BJ (cell line): ENCODE measurements at places on chromosomes 13 and 19.

- no peak for DNase-seq
These were observed 54.1 kb upstream of the RFXAP start for GRCh38 chr13:36764957-36765356.

DNA sequence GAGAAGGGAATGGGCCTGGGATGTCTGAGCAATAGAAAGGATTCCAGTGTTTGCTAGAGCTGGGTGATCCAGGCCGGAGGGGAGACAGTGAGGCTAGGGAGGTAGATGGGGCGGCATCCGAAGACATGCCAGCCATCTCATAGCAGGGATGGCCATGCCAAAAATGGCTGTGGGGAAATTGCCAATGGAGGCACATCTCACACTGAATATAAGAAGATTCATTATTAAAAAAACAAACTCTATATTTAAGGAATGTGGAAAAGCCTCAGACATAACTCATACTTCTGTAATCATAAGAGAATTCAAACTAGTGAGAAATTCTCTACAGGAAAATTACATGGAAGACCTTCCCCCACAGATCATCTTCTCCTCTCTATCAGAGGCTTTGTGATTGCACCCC lies 289.2 kb downstream of the FGF9 start:
- DNase-seq: no peak

- no peak for DNase-seq
These were observed 208.1 kb downstream of the SHISA2 start for GRCh38 chr13:25843692-25844091.

- no peak for DNase-seq
These were observed 10.6 kb downstream of the SUCLA2 start for GRCh38 chr13:47990427-47990826.

- no peak for DNase-seq
These were observed 7.0 kb downstream of the MAP1S start for GRCh38 chr19:17726136-17726741.

GRCh38 chr13:83077499-83077898 lies 804.8 kb downstream of the SLITRK1 start:
- no peak for DNase-seq

GRCh38 chr13:113650275-113650674 lies 7.7 kb downstream of the ATP4B start:
- no peak for DNase-seq

DNA sequence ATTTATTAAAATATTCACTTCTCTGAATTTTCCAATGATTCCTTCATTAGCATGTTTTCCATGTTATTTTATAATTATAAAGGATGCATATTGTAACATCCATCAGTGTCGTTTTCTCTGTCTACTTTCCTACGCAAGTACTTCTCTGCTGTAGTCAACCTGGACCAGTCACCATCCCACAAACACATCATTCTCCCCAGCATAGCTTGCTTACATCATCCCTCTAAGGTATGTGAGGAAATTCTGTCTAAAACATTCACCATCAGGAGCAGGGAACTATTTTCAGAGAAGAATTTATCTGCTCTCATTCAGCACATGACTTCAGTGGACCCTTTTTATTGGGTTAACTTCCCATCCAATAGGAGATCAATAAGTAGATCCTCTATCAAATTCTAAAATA lies 806.1 kb upstream of the ARGLU1 start:
- DNase-seq: no peak

GRCh38 chr13:111494641-111495040 lies 174.2 kb downstream of the TEX29 start:
- no peak for DNase-seq

DNA sequence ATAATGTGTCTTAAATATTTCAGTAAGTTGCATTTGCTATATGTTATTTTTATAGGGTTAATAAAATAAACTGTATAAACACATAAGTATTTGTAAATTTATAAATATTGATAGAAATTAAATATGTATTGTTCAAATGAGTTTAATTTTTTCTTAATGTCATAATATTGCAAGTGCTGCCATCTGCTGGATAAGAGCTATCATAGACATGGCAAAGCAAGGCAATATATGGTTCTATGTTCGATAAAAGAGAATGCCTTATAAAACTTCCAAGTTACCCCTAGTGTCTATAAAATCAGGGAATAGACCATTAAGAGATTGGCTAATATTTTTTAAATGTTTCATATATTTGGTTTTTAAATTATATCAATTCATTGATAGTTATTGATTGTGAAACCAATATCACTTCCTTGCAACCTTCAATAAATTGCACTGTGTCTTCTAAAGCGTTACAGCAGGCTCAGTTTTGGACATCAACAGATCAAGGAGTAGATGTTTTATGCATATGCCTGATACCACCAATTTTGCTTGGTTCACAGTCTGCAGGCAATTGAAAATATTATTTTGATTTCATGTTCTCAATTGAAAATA lies 29.0 kb upstream of the SLITRK6 start:
- no peak for DNase-seq

GRCh38 chr13:57846600-57847173 lies 215.1 kb downstream of the PCDH17 start:
- no peak for DNase-seq

GRCh38 chr19:45508417-45508860 lies 1.2 kb downstream of the VASP start:
- DNase-seq: no peak

GRCh38 chr13:32881777-32882145 lies 134.5 kb upstream of the KL start:
- no peak for DNase-seq

DNA sequence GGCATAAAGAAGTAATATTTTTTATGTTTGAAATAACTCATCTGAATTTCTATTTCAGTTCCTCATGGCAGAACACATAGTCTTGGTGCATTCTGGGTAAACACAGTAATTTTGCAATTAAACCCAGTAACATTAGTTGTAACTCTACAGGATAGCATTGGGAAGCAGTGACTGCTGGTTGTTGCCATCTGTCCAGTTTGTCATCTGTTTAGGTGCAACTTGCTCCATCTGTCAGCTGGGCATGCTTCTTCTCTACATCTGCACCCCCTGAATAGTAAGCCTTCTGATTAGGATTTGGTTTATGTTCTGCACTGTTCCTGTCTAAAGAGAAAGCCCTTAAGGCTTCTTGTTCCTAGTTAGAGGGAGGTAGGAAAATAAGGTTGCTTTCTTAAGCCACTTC lies 63.5 kb upstream of the CSNK1A1L start:
- DNase-seq: no peak

GRCh38 chr19:27775395-27775794 lies 1437.6 kb downstream of the UQCRFS1 start:
- no peak for DNase-seq

DNA sequence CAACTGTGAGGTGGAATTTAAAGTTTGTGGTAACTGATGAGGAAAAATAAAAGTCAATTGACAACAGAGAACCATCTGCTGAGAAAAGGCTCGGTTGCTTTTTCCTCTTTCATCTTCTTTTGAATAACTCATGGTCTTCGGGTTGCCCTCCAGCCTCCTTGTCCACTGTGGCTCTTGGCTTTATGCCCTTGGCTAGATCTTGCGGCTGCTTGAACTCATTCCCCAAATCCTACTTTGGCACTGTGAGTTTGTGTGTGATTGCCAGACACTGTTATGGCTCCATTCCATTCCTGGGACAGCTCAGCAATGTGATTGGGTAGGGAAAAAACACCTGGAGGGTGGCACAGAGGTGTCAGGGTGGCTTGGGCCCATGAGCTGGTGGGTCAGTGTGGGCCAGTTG lies 387.4 kb downstream of the DLEU7 start:
- no peak for DNase-seq

- DNase-seq: no peak
These were observed 10.9 kb downstream of the FREM2 start for GRCh38 chr13:38697628-38698333.

DNA sequence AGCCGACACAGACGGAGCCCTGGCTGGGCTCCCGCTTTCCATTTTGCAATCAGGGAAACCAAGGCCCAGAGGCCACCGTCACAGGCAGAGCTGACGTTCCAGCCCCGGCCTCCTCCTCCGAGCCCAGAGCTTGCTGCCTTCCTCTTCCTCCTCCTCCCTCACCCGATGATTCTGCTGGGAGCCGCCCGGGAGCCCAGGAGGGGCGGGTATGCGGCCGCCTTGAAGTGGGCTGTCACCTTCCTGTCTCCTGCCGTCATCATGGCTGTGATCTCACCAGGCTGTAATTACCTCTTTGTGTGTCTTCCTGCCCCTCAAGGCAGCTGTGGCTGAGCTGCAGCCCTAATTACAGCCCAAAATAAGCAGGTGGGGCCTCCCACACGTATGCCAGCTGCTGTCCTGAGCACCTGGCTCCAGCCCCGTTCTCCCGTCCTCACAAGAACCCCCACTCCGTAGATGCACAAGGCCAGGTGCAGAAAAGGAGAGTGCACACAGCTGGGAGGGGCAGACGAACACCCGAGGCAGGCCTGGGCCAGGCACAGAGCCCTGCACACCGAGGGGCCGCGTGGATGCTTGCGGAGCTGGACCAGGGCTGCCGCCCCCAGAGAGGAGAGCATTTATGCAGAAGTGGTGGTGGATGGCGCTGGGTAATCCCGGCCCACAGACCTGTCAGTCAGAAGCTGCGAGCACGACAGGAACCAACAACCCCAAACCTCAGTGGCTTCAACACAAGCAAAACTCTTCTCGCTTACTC lies 4.0 kb downstream of the TPGS1 start:
- DNase-seq: no peak

GRCh38 chr13:80276371-80277289 lies 64.3 kb downstream of the SPRY2 start:
- DNase-seq: no peak

DNA sequence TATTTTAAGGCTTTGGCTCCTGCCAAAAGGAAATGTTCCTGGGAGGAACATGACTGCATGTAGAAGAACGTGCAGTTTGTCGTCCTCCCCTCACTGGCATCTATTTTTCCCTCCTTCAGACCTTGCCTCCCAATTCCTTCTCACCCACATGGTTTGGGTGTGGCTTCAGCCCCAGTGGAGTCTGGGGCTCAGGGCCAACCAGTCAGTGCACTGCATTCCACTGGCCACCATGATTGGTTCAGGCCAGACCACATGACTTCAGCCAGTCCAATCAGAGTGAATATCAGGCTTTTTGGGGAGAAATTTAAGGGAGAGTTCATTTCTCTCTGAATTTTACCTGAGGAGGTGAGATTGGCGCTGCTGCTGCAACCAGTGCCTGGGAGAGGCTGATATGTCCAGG lies 171.6 kb downstream of the ZIC5 start:
- no peak for DNase-seq

DNA sequence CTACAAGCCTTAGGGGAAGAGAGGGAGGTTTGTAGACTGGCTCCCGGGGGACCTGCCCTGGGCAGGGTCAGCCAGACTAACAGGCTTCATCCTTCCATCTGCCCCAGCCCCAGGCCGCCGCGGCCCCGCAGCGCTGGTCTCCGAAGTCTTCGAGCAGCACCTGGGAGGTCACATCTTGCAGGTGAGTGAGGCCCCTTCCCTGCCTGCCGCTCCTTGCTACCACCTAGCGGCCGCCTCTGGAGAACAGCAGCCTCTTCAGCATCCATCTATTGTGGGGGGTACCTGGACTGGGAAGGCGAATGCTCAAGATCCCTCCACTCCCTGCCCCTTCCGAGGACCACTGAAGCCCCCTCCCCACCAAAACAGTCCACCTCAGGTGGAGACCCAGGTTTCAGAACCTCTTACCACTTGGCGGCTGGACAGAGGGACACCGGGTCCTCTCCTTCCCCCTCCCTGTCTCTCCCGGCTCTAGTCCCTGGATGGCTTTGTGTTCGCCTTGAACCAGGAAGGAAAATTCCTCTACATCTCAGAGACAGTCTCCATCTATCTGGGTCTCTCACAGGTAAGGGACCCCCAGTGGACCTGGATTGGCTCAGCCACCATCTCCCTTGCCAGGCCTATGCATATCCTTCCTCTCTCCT lies 12.7 kb downstream of the NPAS1 start:
- DNase-seq: no peak

- DNase-seq: no peak
These were observed 591 bp downstream of the DOHH start for GRCh38 chr19:3499738-3500428.

- DNase-seq: no peak
These were observed 108.6 kb upstream of the DOCK9 start for GRCh38 chr13:99086267-99087097.

DNA sequence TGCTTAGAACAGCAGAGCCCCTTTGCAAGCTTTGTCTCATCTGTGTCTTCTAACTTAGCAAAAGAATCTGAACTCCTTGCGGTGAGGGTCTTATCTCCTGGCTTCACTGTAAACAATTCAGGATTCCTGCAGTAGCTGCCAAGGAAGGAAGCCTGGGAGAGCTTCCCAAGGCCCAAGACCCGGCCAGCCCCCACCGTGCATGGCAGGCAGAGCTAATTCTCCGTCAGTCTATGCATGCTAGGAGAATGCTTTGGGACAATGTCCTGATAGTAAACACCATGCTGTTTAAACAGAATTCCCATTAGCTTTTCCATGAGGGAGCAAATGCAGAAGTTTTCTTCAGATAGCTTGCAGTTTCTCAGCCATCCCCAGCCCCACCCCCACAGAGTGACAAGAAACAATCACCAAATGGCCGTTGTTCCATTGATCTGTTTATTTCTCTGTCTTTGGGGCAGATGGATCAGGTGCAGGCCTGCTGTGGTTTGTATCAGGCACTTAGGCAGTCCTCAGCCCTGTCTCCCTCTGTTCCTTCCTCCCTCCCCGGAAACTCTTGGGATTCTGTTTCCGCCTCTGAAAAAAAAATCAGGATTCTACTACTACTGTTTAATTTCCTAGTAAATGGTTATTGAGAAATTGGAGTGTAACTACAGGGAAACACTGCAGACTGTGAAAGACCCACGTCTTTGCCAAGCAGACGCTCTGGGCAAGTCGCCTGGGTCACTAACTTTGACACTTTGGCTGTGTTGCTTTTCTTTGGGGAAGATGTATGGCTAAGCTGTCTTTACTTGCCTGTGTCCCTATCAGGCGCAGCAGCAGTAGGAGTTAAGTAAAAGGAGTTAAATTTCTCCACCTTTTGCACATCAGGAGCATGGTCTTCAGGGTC lies 40.7 kb upstream of the SPATA13 start:
- no peak for DNase-seq

DNA sequence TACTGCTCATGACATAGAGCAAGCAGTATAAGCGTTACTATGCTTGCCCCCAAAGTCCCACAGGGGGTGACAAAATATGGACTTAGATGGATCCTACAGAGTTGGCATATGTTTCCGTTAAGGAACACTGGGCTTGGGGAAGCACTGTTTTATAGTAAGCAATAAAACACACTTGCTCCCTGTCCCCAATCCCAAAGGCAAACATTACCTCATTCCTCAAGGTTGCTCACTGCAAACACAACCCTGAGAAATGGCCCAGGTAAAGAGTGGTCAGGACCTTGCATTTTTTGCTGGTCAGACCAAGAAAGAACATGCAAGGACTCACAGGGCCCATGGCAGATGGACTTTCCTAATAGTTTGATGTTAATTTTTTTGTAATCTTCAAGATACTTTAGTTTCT lies 32.3 kb downstream of the UGGT2 start:
- DNase-seq: no peak

DNA sequence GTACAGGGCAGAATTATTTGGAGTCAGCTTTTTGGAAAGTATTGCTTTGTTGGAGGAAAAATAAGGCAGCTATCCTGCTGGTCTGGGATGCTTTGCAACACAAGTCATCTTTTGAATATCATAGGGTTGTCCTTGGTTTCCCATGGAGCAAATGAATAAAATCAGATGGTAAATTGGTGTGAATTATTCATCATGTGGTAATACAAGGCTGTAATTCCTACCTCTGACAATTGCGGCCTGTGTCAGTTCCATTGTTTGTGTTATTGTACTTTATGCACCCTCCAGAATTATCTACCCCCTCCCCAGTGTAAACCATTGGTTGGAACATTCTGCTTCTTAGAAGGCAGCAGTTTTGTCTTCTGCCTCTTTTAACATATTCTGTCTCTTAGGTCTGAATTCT lies 46.2 kb downstream of the RNASEH2B start:
- no peak for DNase-seq
